ENCODE measurements at places on chromosomes 4 and X.

DNA sequence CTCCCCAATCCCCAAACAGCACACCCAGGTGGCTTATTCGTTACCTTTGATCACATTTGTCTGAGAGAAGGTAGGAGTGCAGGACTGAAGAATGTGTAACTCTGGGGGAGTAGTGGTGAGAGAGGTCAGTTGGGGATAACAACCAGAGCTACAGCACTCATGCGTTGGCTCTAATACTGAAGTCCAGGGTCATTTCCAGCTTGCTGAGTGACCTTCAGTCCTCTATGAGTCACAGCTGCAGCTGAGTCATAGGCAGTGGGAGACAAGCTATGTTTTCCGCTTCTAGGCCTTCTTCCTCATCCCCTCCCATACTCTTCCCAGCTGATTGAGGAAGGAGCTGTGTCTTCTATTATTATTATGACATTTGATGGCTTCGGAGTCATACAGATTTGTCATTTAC, 31.6 kb upstream of the CT47C1 start:
- DNase-seq, result peak; percentile 0

- no peak for DNase-seq
Observed at GRCh38 chrX:97358941-97359340, 475.2 kb downstream of the RPA4 start.

GRCh38 chr4:38752941-38753806, 29.6 kb downstream of the TLR10 start:
- no peak for DNase-seq

DNA sequence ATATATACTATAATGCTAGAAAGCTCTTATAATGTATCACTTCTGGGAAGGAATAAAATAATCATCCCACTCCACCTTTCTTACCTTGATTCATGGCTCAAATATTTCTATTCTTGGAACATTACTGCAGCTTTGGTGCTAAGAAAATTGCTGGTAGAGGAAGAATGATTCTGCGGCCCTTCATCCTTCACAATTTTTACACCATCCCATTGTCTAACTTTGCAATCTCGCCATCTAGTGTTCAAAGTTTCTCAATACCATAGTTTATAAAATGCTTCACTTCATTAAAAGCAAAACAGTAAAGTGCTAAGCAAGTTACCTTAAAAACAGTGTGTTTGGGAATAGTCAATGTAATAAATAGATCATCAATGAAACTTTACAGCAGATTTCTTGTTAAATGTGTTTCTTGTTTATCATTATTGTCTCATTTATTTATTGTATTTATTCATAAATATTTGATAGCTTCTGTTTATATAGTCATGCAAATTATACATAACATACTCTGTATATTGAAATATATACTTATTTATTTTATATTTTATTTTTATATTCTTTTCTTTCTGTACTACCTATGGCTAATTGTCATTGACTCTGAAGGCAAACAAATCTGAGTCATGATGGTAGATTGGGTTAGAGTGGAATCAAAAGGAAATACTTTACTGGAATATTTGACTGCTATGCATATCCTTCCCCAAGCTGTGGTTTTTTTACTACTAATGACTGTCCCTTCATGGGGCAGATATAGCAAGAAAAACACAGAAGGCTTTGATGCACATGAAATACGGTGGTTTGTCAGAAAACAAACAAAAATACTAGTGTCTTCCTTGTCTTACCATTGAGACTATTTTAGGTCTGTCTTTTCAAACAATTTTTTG, 390.7 kb downstream of the MAPK10 start:
- DNase-seq, result no peak

DNA sequence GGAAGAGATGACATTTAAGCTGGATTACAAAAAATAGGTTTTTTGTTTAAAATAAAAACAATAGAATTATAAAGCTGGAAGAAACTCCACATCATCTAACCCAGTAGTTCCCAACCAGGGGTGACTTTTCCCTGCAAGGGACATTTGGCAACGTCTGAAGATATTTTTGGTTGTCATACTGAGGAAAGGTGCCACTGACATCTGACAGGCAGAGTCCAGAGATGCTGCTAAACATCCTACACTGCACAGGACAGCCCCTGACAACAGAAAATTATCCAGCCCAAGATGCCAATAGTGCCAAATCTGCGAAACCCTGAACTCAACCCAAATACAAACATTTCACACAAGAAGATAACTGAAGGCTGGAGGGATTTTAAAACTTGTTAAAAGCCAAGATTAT, 18.5 kb downstream of the TAB3 start:
- no peak for DNase-seq

All from MV-4-11 (cell line).